Fibroblast of upper back skin (primary cell): ENCODE measurements at places on chromosomes 4 and X.

DNA sequence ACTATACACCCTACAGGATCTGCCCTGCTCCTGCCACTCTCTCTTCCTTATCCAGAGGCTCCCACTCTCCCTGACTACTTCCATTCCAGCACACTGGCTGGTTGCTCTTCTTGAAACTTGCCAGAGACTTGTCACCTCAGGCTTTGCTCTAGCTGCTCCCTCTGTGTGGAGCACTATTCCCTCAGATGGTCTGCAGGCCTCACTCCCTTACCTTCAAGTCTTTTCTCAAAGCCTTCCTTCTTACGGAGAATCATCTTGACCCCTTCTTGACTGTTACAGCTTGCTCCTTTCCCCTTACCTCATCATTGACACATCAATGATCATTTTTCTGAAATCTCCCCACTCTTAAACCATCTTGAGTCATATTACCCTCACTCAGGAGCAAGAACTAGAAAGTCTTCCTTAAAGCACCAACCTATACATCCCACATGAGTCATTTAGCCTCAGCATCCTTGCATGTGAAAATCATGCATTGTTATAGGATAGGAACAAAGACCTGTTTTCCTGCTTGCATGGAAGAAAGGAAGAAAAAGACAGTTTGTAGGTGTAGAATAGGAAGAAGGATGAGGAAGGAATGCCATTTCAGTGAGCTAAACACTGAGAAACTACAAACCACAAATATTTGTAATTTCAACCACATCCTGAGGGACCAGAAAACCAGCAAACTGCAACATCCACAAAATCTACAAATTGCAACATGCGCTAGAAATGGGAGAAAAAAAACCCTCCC, 55.7 kb downstream of the ANTXR2 start:
- peak; percentile 91 for DNase-seq

DNA sequence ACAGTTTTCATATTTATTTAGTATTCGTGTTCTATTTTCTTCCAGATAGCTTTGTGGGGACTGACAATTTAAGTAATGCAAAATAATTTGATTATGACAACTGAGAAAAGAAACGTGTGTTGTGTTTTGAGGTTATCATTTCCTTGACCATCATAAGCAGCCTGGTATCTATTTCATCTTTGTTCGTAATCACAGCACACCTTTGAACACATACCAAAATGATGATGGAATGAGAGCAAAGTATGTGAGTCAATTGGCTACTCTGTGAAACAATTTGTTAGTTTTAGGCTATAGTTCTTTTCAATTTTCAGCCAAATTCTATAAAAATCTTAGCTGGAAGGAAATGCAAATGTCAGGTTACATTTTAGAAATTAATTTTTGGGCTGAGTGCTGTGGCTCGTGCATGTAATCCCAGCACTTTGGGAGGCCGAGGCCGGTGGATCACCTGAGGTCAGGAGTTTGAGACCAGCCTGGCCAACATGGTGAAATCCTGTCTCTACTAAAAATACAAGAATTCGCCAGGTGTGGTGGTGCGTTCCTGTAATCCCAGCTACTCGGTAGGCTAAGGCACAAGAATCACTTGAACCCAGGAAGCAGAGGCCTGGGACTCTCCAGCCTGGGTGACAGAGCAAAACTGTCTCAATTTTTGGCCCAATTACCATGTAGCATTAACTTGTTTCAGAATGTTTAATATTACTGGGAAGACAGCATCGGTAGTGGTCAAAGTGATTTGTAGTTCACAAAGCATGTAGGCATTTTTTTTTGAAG, 1.1 kb upstream of the DUSP21 start:
- no peak for DNase-seq

- DNase-seq = peak; percentile 49
These were observed 9.4 kb downstream of the UVSSA start for GRCh38 chr4:1356181-1356998.

- DNase-seq = peak; percentile 31
These were observed 9.4 kb downstream of the KLF3 start for GRCh38 chr4:38673130-38673978.

DNA sequence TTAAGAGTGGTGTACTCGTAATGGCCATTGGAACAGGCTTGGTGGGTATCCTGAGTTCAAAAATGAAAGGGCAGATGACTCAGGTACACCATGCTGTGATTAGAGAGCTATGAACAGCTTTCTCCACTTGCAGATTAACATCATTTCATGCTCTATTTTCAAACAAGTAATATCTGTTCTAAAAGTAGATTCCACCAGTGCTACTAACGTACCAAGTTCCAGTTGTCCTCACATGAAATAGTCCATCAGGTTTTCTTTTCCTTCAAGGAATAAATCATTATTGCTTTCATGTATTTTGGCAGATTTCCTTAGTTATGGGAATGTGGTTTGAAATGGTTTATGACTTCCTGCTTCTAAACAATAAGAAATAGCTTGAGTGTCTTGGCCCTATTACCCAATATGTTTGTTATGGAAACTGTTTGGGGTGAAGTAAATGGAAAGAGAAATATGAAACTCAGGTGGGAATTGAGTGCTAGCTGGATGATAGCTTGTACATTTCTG, 49.9 kb downstream of the PCDH7 start:
- peak; percentile 79 for DNase-seq

- no peak for DNase-seq
These were observed 185.3 kb downstream of the CRLF2 start for GRCh38 chrX:1027133-1027532.

DNA sequence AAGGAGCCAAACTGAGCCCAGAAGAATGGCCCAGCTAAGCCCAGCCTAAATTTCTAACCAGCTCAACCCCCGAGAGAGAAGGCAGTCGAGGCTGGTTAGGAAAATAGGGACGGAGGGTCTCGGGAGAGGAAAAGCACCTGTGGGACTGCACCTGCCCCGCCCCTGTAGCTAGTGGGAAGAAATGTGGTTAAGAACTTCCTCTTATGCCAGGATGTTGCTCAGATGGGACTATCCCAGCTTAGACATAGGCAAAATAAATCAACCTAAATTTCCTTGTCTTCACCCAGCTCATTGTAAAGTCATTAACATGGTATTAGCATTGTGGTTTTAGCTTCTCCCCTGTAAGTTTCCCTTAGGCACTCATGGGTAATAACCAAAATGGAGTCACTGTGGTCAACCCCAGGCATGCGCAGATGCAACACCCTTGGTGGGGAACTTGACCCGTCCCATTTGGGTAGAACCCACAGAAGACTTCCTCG, 86.8 kb downstream of the ZNF718 start:
- no peak for DNase-seq

GRCh38 chr4:10128761-10129160, 12.2 kb upstream of the WDR1 start:
- DNase-seq = no peak

DNA sequence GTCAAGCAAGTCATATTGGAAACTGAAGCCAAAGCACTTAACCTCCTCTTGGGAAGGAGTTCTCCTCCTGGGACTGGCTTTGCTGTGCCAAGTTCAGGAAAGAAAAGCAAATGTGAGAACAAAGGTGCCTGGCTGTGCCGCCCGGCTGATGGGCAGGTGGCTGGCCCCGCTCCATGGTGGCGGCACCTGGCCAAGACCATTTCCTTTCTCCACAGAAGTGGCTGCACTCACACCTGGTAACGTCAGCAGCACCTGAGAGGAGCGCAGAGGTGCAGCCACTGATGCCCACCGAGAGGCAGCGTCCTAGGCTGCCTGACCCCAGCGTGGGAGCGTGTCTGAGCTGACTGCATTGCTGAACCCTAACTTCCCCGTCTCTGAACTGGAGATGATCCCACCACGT, 54.3 kb downstream of the DCTD start:
- no peak for DNase-seq

DNA sequence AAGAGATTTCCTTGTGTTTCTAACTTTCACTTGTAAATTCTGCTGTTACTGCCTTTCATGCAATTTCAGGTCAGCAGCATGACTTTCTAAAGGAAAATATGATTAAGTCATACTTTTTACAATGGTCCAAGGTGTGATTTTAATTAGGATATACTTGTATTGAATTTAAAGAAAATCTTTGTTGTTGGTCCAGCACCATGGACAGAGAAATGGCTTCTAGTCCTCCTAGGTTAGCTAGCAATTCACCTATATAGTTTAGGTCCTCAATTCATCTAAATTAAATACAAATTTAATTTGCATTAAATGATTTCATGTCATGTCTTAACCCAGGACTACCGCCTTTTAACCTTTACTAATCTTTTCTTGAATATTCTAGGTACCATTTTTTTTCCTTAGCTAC, 304.9 kb upstream of the RPS6KA3 start:
- peak; percentile 8 for DNase-seq

DNA sequence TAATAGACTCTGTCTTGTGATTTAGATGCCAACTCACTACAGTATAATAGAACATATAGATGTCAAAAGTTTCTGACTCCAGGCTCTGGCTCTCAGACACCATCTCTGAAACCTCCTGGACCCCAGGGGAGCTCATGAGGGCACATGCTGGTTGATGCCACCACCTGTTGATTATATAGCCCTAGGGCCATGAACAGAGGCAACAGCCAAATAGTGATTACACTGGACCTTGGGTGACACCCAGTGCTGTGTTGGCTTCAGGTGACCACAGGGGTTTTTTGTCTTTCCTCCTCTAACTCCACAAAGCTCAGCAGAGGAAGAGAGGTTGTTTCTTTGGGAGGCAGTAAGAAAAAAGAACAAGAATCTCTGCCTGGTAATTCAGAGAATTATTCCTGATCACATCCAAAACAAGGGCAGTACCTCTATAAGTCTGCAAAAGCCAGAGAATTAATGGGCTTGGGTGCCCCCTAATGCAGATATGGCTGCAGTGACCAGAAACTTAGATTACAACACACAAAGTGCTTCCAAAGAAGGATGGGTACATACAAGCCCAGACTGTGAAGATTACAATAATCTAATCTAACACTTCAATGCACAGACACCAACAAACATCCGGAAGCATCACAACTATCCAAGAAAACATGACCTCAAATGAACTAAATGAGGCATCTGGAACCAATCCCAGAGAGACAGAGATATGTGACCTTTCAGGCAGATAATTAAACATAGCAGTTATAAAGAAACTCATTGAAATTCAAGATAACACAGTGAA, 1920.6 kb downstream of the ARAP2 start:
- peak; percentile 40 for DNase-seq

- DNase-seq = no peak
These were observed 24.3 kb downstream of the FAM149A start for GRCh38 chr4:186128842-186129241.

- DNase-seq = peak; percentile 89
These were observed 14.7 kb upstream of the GSX2 start for GRCh38 chr4:54085284-54085683.

GRCh38 chrX:15564981-15565579, 35.7 kb downstream of the ACE2 start:
- peak; percentile 37 for DNase-seq

DNA sequence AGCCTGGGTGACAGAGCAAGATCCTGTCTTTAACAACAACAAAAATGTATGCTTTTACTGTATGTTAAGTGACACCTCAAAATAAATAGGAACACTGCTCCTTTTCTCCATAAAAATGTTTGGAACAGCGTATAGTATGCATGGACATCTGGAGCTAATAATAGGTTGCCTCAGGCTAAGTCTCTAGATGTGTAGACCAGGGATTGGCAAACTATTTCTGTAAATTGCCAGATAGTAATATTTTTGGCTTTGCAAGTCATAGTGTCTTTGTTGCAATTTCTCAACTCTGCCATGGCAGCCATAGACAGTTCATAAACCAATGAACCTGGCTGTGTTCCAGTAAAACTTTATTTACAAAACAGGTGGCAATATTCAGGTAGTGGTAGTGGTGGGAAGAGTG, 76.6 kb upstream of the CBLL2 start:
- DNase-seq = peak; percentile 54

DNA sequence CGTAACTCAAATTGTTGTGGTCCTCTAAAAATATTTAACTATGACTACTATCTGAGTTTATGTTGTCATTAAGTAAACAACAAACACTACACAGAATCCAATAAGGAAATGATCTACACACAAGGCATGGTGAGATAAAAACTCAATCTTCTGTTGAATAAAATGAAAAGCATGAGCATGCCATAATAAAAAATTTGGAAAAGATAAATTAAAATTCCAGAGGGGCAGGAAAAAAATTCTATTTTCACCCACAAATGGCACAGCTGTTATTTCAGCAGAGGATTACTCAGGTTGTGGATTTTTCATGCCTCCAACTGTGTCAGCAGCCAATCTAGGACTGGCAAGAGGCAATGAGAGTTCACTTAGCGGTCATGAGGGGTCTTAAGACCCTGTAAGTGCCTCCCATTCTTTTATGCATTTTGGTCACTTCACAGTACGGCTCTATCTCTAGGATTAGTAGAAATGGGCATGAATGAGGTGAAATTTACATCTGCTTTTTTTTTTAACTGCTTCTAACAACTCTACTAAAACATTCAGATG, 639.8 kb upstream of the DIPK2B start:
- DNase-seq = no peak

GRCh38 chrX:9349572-9350494, 115.0 kb upstream of the TBL1X start:
- DNase-seq = peak; percentile 75

DNA sequence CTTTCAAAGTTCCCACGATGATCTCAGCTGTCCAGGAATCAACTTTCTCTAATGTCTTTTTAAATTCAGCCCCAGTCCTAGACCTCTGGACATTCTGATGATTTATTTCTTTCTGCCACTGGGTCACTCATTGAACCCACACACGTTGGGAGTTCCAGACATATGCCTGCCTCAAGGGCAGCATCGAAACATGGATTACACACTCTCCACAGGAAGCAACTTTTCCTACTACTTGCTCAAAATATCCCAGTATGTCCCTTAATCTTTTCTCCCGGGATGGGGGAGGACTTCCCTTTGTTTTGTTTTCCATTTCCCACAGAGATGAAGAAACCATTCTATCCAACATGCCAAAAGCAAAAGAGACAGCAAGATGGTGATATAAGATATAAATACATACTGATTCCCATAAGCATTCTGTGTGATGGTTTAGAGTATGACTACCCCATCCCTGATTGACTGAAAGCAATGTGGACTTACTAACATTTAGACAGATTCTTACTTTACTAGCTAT, 79.8 kb upstream of the PPARGC1A start:
- DNase-seq = peak; percentile 23

DNA sequence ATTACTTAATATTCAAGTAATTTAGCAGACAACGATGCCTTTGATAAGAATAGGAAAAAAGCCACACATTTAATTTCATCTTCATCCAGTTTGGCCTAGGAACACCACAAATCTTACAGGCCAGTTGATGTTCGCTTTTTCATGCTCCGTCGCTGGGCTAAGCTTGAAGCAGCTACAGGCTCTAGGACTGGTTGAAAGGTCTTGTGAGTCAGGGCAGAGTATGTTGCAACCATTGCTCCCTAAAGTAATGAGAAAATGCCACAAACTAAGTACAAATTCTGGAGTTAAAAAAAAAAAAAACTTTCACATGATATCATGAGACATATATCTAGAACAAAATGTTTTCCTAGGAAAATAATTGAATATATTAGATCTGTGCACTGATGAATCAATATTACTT, 123.8 kb downstream of the RPS6KA6 start:
- peak; percentile 3 for DNase-seq
